ENCODE measurements at places on chromosomes 16 and 17. TPM values are rescaled to one million over a fixed set of nuclear protein-coding genes. Genes with fewer than 3 reads are reported as not detected.

DNA sequence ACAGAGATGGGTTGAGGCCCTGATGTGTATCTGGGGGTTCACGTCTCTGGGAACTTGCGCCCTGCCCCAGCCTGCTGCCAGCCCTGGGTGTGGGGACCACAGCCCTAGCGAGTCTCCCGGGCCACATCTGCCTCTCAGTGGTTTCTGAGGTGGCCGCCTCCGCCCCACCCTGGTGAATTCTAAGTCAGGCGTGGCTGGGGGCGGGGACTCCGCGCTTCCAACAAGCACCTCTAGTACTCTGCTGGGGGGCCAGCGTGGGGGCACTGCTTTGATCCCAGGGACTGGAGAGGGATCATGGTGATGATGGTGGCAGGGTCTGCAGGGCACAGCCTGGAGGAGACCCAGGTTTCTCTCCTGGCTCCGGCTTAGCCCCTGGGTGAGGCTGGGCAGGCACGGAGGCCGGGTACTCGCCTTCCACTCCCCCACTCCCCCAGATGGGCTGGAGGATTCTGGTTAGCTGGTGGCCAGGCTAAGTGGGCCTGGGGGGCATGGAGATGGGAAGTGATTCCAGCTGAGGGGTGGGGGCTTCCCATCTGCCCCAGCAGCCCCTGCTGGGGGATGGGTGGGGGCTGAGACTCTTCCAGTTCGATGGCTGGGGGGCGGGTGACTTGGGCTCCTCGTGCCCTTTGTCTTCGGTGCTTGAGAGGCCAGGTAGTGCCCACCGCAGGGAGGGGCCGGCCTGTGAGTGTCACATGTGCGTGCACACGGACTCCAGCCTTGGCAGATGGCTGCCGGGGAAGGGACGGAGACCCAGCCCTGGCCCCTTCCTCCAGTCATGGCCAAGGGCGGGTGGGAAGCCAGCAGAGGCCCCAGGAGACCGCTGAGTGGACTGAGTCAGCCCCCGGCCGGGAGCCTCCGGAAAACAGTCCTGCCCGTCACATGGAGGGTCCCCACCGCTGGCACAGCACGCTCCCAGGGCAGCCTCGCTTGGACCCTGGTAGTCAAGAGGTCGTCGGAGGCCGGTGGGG, 3.9 kb downstream of the GLIS2 start:
- H3K4me3 ChIP-seq = no peak overlapping the region
- H3K36me3 ChIP-seq = no peaks in the 10 kb centered on the region

DNA sequence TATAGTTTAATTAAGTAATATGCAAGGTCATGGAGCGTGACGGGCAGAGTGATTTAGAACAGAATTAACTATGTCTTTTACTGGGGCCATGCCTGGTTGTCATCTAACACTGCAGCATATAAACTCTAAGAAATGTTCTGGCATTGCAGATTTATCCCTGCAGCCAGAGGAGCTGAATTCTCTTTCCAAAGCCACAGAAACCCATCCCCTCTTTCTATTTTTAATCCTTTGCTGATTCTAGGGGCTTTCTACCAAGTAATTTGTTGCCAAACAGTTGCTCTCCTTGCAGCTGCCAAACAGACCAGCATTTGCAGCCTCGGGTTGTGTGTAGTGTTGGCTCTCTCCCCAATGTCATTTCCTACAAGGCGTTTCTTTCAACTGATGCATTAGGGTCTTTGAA, 243.2 kb upstream of the MON1B start:
- no peak overlapping the region for H3K27ac ChIP-seq
- H3K36me3 ChIP-seq = no peaks in the 10 kb centered on the region
- no peak overlapping the region for H3K4me3 ChIP-seq
- no peak for DNase-seq
- H3K4me1 ChIP-seq = no peaks in the 10 kb centered on the region
- H3K27me3 ChIP-seq = no peaks in the 10 kb centered on the region

DNA sequence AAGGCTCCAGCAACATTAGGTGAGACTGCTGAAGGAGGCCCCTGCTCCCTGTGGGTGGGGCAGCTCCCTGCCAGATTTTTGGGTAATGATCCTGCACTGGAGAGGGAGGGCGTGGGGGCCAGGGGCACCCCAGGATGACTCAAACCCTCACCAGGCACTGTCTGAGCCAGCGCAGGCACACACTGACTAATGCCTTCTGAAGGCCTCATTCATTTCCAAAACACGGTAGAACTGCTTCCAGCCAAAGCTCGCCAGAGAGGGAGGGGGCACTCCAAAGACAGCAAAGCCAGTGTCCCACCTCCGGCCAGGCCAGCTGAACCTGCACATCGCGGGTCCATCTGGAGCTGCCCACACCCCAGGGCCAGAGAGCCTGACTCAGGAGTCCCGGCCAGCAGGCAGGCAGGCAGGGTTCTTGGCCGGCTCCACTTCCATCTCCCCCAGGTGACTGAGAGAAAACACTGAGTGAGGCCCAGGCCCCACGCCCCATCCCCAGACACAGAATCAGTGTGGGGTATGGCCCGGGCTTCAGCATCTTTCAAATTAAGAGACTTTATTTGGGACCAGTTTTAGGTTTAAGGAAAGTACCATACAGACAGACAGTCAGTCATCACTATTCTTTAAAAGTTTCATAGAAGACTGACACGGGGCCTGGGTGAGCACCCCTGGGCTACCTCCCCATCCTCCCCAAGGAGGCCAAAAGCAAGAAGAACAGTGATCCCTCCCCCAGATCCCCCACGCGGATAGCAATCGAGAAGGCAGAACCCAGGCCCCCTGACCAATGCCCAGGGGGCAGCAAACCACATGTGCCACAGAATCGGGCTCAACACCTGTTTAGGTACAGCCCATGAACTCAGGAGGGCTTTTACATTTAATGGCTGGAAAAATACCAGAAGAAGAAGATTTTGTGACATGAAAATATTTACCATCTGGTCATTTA, 2.3 kb downstream of the PIEZO1 start:
- H3K4me1 ChIP-seq = peaks cover 57% of the 10 kb centered on the region
- H3K27me3 ChIP-seq = no peaks in the 10 kb centered on the region
- DNase-seq = no peak
- H3K4me3 ChIP-seq = peak overlapping the region; percentile 40
- H3K27ac ChIP-seq = peak overlapping the region; percentile 80

- no peaks in the 10 kb centered on the region for H3K36me3 ChIP-seq
- no peak overlapping the region for H3K27ac ChIP-seq
- DNase-seq = no peak
- H3K4me3 ChIP-seq = no peak overlapping the region
These were observed 60.1 kb upstream of the MRTFB start for GRCh38 chr16:14011001-14011400.

- DNase-seq = no peak
- H3K4me3 ChIP-seq = no peak overlapping the region
- peaks cover 3% of the 10 kb centered on the region for H3K27me3 ChIP-seq
- H3K27ac ChIP-seq = no peak overlapping the region
- no peaks in the 10 kb centered on the region for H3K4me1 ChIP-seq
- H3K36me3 ChIP-seq = no peaks in the 10 kb centered on the region
These were observed 287.8 kb upstream of the FOXF1 start for GRCh38 chr16:86222547-86222946.

KLHL10 gene
- total RNA-seq = not detected

HS3ST4 gene
- total RNA-seq = not detected

SMTNL2 gene
- not detected for total RNA-seq

SCNN1B gene
- not detected for total RNA-seq
